Stomach (tissue), 19 donors: ENCODE measurements at places on chromosomes 6 and 20.

GRCh38 chr6:34633785-34634184 is 62.8 kb downstream of the ILRUN start:
- DNase-seq: no peak

GRCh38 chr6:43823390-43823789 is 53.4 kb downstream of the VEGFA start:
- no peak for DNase-seq

DNA sequence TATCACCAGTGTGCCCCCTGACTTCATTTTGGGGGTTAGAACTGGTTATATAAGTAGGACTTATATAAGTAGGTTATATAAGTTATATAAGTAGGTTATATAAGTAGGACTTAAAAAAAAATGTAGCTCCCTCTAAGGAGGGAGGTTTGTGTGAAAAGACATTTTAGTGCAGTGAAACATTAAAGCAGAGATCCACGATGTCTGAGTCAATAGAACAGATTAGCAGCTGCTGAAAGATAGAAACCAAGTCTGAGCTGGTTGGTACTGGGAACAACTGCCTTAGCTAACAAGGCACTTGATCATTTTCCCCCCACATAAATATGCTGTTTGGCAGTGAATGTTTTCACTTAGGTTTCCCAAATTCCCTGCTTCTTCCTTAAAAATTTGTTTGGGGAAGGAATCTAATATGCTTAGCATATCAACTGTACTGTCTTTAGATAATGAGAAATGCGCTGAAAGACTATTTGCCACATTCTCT is 2.1 kb upstream of the RPS12 start:
- DNase-seq: peak; percentile 65

DNA sequence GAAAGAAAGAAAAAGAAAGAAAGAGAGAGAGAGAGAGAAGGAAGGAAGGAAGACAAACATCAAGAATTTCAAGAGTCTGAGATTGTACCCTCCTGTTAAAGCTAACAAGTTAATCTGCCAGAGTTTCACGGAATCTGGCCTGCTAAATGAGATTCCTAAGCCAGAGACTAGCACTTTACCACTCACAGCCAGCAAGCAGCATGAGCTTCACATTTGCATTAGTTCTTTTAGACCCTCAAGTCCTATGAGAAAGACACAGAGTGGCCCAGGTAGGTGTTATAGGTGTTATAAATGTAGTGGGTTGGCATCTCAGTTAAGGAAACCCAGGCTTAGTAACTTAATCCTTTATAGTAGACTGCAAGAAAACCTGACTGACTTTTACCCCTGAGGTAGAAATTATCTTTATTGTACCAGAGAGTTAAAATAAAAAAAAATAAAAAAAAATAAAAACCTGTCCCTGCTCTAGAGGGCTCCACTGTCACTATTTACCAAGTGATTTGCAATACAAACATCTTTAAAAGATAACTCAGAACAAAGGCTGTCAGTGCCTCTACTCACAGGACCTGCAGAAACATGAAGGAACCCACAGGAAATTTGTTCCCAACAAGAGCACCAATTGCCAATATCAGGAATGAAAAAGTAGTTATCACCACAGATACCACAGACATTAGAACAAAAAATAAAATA is 9.7 kb upstream of the IBTK start:
- DNase-seq: no peak

- DNase-seq: no peak
Observed at GRCh38 chr6:7640607-7641577, 50.9 kb downstream of the SNRNP48 start.
